ENCODE measurements at places on chromosomes 2 and 18.

DNA sequence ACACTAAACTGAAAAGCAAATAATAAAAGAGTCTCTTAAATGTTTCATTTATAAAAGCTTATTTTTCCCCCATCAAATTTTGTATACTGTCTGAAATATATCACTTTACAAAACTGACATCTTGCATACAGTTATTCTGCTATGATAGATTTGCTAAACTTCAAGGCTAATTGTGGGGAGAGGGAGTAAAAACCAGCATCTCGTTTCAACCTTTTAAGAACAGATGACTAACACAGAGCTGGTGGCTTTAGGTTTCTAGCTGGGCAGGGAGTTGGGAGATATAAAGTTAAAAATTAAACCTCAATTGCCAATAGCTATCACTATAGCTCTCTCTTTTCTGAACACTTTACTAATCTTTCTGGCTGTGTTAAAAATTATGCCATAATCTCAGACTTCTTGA lies 23.5 kb downstream of the C1D start:
- no peak for DNase-seq

GRCh38 chr18:48866856-48867255 lies 83.9 kb downstream of the SMAD7 start:
- DNase-seq = no peak

GRCh38 chr2:152319822-152320570 lies 15.0 kb upstream of the FMNL2 start:
- DNase-seq = no peak

GRCh38 chr2:188582211-188582610 lies 290.5 kb downstream of the GULP1 start:
- DNase-seq = no peak

- no peak for DNase-seq
These were observed 65.2 kb upstream of the FIGN start for GRCh38 chr2:163800951-163801381.

- no peak for DNase-seq
These were observed 152.6 kb downstream of the GALNT14 start for GRCh38 chr2:30985493-30986230.

DNA sequence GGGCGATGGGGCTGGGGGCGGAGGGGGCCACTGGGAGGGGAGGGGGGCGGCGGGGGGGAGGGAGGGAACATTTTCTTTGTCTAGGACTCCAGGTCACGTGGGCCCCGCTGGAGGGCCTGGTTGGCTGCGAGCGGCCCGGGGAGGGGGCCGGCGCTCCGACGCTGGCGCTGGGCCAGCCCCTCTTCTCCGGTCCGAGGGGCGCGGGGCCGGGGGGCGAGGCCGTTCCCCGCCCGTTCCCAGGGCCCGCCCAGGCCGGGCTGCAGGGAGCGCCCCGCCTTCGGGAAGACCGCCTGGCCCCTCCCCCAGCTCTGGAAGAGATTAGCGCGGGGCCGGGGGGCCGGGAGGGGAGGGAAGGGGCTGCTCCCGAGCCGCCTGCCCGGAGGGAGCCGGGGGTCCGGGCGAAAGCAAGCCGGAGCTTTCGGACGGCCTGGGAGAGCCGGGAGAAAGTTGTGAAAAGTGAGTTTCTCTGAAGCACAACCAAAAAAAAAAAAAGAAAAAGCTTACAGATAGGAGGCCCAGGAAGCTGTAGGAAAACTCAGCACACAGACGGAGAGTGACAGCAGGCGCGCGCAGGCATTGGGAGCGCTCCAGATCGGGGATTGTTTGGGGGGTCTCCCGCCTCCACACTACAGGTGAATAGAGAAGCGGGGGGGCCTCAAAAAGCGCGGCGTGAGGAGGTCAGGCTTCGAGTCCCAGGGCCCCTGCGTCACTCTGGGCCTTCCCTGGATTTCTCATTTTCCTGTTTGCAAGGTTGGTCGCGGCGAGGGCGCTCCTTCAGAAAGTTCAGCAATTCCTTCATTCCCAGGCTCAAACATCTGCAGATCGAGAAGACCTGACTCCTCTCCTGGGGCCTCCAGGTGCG lies 84.1 kb upstream of the POMC start:
- peak; percentile 71 for DNase-seq

- DNase-seq = no peak
These were observed 8.8 kb downstream of the RETREG2 start for GRCh38 chr2:219186754-219187456.
